ENCODE measurements at places on chromosomes 11 and 22.

DNA sequence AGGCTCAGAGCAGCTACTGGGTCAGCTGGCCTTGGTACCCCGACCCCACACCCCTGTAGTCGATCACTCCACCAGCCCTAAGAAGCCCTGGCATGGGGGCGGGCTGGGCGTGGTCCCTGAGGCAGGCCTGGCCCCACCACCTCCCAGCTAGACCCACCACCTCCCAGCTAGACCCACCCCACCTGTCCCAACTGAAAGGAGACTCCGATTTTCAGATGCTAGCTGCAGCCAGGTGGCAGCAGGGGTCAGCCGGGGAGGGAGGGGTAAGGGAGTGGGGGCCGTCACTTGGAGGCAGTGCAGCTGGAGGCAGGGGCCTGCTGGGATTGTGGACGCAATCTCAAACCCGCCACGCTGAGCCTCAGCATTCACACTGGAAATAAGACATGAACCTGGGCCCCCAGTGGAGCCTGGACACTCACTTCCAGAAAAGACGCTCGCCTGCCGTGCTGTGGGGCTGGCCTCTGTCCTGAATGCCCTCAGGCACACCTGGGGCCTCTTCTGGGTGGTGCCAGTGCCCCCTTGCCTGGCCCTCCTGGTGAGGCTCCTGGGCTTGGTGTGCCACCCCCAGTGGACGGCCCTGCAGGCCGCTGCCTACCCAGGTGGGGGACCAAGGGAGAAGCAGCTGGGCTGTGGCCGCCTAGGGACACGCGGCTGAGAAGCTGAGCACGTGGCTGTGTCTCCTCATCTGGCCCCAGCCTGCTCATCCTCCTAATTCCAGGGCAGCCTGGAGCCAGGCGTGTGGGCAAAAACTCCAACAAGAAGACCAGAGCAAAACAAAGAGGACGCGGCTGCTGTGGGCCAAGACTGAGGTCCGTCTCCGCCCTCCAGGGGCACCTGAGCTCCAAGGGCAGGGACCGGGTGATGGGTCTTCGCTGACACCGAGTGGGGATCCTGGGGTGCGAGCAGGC lies 26.7 kb downstream of the OSBPL5 start:
- DNase-seq = no peak

DNA sequence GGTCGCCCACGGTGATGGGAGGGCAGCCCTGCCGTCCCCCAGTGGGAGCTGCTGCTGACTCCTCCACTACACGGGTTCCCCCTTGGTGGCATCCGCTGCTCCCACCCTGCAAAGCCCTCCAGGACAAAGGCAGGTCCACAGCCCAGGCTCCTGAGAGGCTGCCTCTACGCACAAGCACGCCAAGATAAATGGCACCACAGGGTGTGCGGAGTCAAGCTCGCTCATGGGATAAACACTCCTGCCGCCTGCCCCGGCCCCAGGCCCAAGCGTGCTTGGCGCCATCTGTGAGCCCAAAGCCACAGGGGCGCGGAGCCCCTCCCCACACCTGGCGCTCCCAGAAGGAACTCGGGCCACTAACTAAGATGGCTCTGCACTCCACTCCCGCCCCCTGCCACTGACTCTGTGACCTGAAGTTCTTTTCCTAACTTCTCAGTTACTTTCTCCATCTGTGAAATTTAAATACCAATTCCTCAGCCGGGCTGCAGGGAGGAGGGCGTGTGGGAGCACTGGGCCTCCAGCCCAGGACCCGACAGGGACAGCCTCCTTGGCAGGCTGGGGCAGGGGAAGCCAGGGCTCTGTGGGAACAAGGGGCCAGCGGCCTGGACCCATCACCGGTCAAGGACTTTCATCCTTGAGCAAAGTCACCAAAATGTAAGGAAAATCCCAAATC lies 14.9 kb downstream of the EHD1 start:
- DNase-seq = no peak

DNA sequence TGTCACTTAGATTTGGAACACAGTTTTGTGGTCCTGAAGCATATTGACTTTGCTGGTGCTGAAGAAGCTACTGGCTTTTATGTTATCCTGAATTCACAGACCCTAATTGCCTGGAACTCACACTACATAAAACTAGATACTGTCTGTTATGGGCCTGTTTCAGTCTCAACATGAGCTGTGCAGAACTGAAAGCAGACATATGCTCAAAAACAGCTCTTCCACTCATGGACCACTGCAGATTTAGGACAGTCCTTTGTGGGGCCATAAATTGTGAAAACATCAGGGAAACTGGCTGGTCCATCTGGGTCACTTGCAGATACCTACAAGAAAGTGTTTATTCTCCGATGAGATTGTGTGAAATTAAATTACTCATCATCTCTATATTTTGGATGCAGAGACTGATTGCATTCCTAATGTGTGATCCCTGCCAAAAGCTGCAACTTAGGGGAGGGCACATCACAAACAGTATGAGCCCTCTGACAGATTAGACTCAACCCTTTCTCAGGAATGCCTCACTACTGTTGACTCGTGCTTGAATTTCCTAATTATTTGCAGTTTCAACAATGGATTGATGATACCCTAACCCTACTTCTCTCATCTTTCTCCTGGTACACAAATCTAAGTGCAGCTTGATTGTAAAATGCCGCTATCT lies 10.2 kb upstream of the CLNS1A start:
- no peak for DNase-seq

- DNase-seq = no peak
Measured at GRCh38 chr22:31629741-31630184, 32.3 kb downstream of the PISD start.

DNA sequence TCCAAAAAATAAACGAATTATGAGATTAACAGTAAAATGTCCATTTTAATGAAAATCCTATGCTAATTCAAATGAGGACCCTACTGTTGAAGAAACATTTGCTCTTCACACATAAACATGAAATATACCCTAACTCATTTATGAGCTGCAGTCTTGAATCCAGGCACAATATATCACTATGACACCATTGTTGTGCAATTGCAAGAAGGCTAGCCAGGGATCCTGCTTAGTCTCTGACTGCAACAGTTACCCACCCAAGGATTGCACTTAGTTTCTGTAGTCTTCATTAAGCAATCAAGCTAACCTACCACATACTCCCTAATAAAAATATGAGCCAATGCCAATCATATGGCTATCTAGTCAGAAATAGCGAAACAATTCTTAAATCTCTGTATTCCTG lies 981.0 kb upstream of the FAT3 start:
- no peak for DNase-seq

- no peak for DNase-seq
Measured at GRCh38 chr11:77027275-77027674, 6.9 kb upstream of the B3GNT6 start.

DNA sequence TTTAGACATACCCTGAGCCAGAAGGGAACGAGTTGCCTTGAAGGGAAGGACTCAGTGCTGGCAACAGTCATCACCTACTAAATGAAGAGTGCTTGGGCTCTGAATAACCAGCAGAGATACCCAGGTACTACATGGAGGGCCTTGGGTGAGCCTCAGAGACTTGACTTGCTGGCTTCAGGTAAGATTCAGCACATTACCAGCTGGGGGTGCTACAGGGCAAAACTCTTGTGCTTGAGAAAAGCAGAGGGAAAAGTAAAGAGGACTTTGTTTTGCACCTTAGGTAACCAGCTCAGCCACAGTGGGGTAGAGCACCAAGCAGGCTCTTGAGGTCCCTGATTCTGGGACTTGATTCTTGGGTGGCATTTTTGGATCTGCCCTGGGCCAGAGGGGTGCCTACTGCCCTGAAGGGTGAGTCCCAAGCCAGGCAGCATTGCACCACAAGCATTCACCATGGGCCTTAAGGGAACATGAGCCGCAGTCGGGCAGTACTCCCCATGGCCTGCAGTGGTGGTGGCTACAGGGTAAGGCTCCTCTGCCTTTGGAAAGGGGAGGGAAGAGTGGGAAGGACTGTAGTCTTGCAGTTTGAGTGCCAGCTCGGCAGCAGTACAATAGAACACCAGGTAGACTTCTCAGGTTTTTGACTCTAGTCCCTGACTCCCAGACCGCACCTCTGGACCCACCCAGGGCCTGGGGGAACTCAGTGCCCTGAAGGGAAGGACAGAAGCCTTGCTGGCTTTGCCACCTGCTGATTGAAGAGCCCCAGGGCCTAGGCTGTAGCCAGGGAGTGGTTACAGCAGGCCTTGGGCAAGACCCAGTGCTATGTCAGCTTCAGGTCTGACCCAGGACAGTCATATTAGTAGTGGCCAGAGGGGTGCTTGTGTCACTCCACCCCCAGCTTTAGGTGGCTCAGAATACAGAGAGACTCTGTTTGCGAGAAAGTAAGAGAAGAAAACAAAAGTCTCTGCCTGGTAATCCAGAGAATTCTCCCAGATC lies 22.7 kb upstream of the PLEKHA7 start:
- DNase-seq = no peak

DNA sequence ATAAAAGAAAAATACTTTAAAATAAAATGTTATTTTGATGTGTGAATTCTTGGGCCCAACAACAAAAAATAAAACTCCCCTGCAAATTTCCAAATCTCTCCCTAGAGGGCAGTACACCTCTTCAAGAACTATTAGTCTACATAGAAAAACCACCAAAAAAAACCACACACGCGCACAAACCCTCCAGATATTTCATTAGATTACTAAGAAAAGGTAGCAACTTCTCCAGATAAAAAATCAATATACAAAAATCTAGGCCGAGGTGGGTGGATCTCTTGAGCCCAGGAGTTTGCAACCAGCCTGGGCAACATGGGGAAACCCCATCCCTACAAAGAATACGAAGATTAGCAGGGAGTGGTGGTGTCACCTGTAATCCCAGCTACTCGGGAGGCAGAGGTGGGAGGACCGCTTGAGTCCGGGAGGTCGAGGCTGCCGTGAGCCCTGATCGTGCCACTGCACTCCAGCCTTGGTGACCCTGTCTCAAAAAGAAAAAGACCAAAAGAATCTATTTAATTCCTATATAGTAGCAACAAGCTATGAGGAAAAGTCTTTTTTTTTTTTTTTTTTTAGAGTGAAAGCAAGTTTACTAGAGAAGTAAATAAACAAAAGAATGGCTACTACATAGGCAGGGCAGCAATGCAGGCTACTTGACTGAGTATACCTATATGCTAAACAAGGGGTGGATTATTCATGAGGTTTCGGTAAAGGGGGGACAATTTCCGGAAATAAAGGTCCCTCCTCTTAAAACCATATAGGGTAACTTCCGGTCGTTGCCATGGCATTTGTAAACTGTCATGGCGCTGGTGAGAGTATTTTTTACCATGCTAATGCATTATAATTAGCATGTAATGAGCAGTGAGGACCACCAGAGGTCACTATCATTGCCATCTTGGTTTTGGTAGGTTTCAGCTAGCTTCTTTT lies 13.1 kb downstream of the B3GNT6 start:
- peak; percentile 38 for DNase-seq

DNA sequence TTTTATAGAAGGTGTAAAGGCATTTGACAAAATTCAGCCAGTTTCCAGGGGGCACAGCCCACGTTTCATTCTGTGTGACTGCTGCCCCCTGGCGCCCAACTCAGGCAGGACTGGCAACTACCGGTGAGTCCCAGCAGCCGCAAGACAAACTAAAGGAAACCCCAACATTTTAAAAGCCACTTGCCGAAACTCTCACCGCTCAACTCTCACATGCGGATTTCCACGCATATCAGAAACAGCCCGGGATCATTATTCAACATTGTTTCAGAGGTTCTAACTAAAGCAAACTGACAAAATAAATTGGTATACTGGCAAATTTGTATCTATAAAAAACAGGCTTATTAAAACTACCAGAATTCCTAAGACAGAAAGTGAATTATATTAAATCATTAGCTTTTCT lies 48.2 kb downstream of the MORC2 start:
- DNase-seq = peak; percentile 81

DNA sequence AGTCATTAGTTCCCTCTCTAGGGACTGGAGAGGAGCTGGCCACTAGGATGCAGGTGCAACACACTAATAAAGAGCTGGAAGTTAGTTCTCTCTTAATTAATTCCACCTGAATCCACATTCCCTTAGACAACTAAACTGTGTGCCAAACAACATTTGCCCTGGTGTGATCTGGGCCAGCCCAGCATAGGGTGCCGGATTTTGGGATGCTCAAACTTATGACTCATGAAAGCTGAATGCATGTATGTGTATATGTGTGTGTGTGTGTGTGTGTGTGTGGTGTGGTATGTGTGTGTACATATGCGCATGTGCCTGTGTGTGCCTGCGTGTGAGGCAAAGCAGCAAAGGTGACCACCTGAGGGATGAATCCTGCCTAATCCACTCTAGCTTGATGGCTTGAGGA lies 110.7 kb downstream of the EHF start:
- DNase-seq = no peak

DNA sequence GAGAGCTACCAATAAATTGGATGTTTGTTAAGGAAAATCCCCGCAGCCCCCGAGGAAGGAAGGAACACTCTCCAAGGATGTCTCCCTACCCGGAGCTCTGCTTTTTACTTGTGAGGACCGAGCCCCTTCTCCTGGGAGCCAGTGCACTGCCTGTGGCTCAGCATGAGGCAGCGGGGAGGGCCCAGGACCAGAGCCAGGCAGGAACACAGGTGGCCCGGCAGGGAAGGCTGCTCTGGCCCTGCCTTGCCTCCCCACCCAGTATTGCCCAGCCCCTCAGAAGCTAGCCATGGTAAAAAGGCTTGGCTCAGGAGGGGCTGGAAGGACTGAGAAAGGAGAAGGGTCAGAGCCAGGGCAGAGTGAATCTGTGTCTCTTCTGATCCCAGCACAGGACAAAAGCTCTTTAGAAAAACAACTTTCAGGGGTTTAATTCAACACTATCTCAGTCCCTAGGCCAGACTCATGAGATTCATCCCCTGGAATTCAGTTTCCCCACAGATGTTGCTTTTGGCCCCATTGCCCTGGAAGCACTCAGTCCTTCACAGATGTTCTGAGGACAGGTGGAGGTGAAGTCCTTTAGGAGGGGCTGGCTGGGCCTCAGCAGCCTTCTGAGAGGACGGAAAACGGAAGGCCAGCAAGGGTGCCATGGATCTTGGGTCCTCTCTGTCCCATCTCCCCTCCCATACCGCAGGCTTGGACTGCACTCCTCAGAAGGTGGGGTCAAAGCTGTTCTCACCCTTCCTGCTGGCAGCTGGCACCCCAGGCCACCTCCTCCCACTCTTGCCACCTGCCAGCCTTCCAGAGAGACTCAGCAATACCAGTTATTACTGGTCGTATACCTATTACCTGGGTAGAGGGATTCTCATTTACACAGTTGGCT lies 318.9 kb downstream of the NTM start:
- DNase-seq = no peak

DNA sequence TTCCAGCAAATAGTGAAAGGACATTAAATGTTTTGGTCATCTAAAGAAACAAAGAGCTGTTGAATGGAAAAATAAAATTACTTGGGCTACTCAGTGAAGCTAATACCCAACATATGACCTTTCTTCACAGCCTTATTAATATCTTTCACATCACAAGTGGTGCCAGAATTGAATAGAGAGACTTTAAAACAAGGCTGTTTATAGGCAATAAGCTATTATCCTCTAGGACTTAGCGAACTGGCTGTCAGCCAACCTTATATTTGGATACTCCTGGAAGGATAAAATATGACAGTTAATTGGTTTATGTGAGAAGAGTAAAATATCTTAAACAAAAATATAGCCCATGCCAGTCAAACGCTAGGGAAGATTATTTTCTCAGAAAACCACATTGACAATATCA lies 225.5 kb upstream of the BLID start:
- no peak for DNase-seq

- no peak for DNase-seq
Measured at GRCh38 chr11:107688322-107688918, 23.4 kb downstream of the SLN start.
